A549 treated with ZK216348 at 1 μM for 4 hours (cell line): ENCODE measurements at places on chromosomes 1 and 21. TPM values are rescaled to one million over a fixed set of nuclear protein-coding genes. Genes with fewer than 3 reads are reported as not detected.

Gene GNG12
- total RNA-seq = 37.7 to 84.5 TPM (median 67.4 TPM) in 5 replicates

Gene TMPRSS2
- total RNA-seq = 0.07 TPM in 1 of 5 replicates, not detected in the others

Gene DCST1
- total RNA-seq = not detected in 5 replicates

Gene ANXA9
- 0.87 to 1.3 TPM (median 1.1 TPM) in 5 replicates for total RNA-seq
